ENCODE measurements at places on chromosomes 2 and 18. TPM values are rescaled to one million over a fixed set of nuclear protein-coding genes. Genes with fewer than 3 reads are reported as not detected.

ANKRD36 gene
- polyA plus RNA-seq = 9.3 TPM

PHOSPHO2 gene
- 8.7 TPM for polyA plus RNA-seq

DNA sequence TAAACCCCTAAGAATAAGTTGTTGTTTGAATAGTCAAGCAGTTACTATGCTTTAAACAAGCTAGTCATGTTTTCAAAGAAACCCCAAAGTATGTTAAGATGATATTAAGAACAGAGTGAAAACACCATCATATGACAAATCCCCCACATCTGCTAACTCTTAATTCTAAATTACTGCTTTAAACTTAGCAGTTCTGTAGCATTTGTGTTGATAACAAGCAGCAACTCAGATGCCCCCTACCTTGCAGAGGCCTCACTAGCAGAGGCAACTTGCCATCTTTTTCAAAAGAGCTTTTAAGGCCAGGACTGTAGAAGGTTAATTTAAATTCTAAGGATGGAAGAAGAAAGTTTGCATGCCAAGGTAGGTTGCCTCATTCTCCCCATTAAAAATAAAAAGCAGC lies 376.2 kb downstream of the SETBP1 start:
- no peak for DNase-seq

GRCh38 chr2:172674034-172674967 lies 61.3 kb upstream of the RAPGEF4 start:
- peak; percentile 64 for DNase-seq

DNA sequence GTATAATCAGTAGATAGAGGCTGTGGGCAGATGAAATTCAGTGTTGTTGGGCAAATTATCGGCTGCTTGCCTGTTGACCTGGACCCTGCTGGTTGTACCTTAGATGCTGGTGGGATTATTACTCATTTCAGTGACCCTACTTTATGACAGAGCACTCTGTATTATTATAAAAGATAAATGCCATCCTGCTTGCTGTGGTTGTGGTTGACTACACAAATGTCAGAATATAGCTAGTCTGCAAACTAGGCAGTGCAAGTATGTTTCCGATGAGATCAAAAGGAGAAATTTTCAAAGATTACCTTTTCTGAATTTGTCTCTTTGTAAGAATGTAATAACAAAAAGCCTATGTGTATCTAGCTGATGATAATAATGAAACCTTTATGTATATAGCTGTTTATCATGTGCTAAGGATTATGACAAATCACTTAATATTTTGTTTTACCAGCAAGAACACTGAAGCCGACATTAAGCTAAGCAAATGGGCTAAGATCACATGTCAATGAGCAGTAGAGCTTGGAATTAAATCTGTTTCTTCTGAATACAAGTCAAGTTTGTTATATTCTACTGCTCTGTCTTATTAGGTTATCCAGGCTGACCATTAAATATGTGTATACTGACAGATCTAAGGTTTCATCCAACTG lies 219.2 kb downstream of the CAMKMT start:
- DNase-seq = no peak

DNA sequence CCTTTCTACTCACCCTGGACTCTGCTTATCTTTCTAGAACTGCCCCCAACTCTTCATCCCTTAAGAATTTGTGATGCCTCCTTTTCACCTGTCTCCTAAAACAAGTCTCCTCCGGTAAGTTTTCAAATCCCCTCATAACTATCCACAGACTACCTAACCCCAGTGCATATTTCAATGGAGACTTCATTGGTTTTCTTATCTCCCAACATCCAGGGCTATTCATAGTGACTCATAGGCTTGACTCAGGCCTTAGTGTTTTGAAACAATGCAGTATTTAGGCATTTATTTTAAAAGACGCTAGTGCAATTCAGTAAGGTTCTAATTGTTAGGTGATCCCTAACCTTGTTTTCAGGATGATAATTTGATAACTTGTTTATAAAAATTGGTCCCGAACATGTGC lies 399.2 kb downstream of the CPS1 start:
- DNase-seq = peak; percentile 9

MYL1 gene
- not detected for polyA plus RNA-seq

DNA sequence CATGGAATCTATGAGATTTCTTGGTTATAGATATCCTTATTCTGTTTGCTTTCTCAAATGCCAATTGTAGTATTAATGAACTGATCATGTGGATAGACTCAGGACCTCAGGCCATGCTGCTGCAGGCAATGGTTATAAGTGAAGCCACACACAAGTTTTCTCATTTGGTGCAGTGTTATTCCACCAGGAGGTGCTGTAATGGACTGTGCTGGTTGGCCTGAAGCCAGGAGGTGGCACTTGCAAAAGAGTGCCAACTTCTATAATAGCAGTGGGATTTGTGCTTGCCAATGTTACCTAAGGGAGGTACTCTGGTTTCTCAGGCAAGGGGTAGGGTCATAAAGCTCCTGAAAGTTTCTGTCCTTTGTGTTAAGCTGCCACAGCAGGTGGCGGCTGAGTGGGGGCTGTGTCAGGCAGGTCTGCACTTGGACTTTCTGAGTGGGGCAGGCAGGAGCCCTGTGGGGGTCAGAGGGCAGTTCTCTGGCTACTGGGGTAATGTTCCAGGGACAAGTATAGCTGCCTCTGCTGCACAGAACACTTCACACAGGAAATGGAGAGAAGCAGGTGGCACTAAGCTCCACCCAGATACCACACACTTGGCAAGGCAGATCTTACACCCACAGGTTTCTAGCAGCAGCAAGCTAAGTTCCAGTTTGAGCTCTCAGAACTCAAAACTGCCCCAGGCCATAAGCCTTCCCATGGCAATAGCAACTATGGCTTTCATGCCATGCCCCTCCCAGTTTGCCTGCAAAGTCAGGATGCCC lies 352.6 kb upstream of the CWC22 start:
- no peak for DNase-seq

DNA sequence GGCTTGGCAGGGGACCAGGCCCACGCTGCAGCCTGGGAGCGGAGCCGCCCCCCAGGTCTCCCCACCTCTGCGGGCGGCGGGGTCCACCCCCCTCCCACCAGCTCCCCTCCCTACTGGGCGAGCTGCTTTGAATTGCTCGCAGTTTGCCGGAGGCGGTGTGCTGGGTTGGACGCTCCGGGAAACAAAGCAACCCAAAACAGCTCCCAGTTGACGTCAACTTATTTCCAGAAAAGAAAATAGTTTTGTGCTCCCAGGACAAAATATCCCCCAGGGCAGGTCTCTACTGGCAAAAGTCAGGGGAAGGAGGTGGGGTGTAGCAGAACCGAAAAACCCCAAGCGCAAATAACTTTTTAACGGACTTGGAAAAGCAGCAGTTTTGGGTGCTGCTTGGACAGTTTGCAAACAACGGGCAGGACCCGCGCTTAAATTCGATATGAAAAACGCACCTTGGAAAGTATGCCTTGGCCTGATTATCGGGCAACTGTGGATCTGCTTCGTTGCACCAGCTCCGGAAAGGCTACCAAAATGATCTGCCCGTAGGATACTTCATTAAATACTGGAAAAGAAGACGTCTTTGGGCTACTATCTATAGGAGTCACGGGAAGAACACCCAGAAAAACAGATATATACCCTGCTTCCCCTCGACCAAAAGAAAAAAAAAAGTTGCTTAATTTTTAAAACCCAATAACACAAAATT lies 2.8 kb upstream of the KCTD1 start:
- no peak for DNase-seq

GRCh38 chr2:162480067-162480466 lies 136.1 kb downstream of the GCA start:
- no peak for DNase-seq

DNA sequence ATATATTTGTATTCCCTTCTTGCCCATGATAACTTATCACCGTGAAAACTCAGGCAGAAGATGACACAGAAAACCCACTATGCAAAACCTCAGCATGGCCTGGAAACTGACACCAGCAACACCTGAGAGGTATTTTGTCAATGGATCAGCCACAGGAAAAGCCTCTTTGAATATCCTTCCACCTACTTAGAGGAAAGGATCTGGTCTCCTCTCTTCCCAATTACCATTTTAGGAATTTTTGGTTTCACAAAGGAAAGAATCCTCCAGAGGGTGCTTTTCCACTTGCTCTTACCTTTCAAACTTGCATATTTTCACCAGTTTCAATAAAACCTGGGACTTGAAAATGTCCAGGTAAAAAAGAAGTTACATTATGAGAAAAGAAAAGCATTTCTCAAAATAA lies 20.0 kb upstream of the MEIS1 start:
- DNase-seq = no peak

DNA sequence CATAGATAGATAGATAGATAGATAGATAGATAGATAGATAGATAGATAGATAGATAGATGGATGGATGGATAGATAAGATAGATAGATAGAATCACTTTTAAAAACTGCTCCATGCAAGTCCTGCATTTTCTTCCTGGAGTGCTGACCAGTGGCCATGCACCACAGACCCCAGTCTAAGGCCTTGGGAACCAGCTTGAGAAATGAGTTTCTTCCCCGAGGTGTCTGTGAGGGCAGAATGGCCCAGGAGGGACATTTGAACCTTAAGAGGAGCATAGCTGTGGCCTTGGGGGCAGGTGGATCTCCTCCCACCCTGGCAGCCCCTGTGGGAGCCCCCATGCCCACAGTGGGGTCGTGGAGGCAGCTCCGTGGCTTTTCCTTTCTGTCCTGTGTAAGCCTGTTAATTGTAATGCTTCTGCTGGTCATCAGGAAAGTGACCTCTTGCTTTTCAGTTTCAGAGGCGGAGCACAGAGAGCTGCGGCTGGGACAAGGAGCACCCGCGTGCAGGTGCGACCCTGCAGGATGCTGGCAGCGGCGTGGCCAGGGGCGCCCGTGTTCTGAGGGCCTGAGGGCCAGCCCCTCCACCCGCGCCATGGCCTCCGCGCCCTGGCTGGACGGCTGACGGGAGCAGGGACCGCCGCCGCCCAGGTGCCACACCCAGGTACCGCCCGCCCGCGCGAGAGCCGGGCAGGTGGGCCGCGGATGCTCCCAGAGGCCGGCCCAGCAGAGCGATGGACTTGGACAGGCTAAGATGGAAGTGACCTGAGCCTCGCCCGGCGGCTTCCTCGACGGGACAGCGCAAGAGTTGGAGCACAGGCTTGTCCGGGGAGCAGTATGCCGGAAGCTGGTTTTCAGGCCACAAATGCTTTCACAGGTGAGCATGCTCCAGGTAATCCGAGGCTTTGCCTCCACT lies 168.6 kb downstream of the LDLRAD4 start:
- no peak for DNase-seq

DNA sequence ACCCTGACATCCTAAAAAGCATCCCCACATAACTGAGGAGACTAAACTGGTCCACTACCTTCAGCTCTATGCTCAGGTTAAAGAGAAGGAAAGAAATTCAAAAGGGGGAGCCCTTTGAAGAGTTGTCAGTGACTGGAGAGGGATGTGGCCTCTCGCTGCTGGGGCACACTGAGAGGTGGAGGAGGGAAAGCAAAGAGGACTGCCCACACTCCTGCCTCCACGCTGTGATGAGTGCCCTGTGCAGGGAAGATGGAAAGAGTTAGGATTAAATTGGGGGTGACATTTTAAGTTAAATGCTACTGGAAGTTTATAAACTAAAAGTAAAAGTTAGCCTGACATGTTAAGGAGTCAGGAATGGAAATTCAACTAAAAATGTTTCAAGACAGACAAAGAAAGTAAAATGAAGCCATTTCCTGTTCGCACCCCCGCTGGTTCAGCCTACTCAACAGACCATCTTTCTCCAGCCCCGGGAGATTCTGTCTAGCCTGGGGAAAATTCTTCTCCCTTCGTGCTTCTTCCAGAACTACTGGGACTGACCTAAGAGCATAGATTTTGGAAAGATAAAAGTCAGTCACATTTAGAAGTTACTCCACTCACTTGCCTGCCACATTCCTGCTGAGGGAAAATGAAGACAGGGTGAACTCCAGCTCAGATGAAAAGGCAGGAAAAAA lies 17.8 kb upstream of the INO80C start:
- DNase-seq = no peak

- DNase-seq = no peak
Measured at GRCh38 chr2:54419855-54420523, 36.1 kb upstream of the SPTBN1 start.

GRCh38 chr2:240464514-240465241 lies 29.2 kb downstream of the GPC1 start:
- DNase-seq = peak; percentile 3

- DNase-seq = no peak
Measured at GRCh38 chr18:10524507-10525370, 1.1 kb upstream of the NAPG start.

INHBB gene
- polyA plus RNA-seq = 1.3 TPM

DNA sequence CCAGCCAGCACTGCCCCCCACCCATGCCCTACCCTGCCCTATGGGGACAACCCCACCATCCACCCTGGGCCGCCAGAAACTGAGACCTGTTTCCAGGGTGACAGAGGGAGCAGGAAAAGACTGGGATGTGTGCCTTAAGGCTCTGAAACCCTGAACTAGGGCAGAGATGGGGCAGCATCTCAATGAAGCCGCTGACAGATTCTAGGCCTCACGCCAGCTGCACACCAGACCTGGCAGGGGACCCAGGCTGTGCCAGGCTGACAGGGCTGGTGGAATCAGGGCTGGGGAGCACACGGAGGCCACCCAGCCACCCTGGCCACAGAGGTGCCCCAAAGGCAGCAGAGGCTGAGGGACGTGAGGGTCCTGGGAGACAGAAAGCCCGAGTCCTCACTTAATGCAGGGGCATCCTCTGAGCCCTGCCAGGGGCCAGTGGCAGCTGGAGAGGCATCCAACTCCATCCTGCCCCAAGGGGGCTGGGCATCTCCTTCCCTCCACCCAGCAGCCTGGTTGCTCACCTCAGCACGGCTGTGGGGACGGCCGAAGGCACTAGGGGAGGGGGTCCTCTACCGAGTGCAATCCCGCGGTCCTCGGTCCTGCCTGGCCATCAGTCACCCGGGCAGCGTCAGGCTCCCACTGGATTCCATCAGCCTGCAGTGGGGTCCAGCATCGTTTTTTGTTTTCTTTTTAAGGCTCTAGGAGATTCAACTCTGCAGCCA lies 169.2 kb downstream of the ZFP36L2 start:
- no peak for DNase-seq

PPP1R1C gene
- polyA plus RNA-seq = 10.7 TPM

DNA sequence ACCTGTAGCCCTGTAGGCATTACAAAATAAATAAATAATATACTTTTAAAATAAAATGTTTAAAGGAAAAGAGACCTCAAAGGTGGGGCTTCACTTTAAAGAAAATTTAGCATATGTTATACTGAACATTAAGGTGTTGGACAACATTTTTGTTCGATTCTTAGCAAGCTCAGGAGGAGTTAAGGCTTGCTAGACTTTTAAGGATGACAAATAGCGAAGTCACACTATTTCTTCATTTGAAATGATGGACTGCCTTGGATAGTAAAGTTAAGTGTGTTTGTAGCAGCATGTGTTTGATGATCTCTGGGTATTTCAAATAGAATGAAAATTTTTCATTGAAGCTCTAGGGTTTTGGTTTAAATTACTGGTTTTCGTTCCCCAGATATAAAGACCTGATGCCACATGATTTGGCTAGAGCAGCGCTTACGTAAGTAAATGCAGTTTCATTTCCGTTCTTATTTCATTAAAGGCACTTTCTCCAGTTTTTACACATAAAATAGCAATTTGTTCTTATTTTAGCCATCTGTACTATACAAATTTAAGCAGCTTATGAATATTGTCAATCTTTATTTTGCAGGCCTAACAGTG lies 24.9 kb downstream of the HADHB start:
- DNase-seq = no peak
